Stimulated activated CD8-positive, alpha-beta memory T cell treated with anti-CD3 and anti-CD28 coated beads, Interleukin-4, amount 100 ng/mL, for 4 hours (primary cell): ENCODE measurements at places on chromosomes 12 and 14.

- no peak for DNase-seq
Observed at GRCh38 chr12:25581067-25581466, 28.0 kb upstream of the LMNTD1 start.

GRCh38 chr12:71641390-71641789, 22.3 kb downstream of the ZFC3H1 start:
- DNase-seq = no peak

- DNase-seq = no peak
Observed at GRCh38 chr14:95273001-95273978, 46.4 kb downstream of the CLMN start.

GRCh38 chr12:83538361-83538965, 851.8 kb downstream of the TMTC2 start:
- no peak for DNase-seq

DNA sequence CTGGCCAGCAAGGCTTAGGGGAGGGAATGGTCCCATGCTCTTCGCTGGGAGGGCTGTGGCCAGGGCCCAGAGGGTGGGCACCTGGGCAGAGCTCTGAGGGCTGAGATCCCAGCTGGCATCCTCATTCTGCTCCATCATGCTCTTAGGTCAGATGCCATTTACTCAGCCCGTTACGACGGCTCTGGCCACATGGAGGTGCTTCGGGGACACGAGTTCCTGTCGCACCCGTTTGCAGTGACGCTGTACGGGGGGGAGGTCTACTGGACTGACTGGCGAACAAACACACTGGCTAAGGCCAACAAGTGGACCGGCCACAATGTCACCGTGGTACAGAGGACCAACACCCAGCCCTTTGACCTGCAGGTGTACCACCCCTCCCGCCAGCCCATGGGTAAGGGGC, 30.8 kb upstream of the LRP1-AS start:
- DNase-seq = no peak

DNA sequence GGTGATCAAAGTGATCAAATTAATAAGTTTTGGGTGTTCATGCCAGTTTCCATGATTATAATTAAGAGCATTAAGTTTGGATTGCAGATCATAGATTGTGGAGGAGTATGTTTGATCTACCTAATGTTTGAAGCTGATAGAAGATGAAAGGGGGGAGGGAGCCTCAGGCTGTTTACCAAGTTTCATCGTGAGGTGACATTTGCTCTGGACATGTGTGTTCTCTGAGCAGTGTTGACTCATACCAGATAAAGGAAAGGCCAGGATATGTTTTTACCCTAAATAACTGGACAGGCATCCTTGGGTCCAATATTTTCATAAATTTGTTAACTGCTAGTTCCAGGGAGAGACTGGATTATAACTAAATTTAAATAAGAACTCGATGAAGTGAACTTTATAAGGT, 3.5 kb upstream of the SEL1L start:
- DNase-seq = no peak

DNA sequence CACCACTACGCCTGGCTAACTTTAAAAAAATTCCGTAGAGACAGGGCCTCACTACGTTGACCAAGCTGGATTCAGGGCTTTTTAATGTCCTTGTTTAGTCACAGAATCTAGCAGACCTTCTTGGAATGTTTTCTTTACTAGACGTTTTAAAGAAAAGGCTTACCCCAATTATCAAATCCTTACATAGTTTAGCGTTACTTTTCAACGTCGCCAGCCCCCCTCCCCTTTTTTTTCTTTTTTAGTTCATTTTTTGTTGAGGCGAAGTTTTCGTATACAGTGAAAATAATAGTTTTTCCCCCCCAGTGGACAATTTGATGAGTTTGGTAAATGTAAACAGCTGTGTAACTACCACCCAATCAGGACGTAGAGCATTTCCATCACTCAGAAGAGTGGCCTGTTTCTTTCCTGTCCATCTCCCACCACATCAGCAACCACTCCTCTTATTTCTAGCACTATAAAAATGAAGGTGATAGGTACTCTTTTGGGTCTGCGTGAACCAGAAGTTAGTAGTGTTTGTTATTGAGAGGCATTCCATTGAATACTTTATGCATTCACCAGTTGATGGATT, 753 bp upstream of the DLGAP5 start:
- no peak for DNase-seq

DNA sequence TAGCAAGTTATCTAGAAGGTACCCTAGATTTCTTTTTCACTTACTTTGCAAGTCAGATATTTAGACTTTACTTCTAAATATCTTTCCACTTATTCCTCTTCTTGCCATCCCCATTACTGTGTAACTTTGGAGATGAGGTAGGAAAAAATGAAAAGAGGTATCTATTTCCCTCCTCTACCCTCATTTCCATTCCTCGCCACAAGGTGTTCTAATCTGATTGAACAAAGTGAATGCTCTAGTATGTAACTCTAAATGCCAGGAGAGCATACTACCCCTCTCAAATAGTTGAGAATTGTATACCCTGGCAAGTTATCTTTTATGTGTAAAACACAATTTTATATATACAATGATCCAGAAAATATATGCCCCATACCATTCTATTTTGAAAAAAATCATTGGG, 1.7 kb upstream of the LDHB start:
- DNase-seq = no peak

- no peak for DNase-seq
Observed at GRCh38 chr12:107423531-107423930, 262.1 kb upstream of the PWP1 start.

GRCh38 chr12:3154006-3154405, 76.8 kb downstream of the TSPAN9 start:
- DNase-seq = no peak

DNA sequence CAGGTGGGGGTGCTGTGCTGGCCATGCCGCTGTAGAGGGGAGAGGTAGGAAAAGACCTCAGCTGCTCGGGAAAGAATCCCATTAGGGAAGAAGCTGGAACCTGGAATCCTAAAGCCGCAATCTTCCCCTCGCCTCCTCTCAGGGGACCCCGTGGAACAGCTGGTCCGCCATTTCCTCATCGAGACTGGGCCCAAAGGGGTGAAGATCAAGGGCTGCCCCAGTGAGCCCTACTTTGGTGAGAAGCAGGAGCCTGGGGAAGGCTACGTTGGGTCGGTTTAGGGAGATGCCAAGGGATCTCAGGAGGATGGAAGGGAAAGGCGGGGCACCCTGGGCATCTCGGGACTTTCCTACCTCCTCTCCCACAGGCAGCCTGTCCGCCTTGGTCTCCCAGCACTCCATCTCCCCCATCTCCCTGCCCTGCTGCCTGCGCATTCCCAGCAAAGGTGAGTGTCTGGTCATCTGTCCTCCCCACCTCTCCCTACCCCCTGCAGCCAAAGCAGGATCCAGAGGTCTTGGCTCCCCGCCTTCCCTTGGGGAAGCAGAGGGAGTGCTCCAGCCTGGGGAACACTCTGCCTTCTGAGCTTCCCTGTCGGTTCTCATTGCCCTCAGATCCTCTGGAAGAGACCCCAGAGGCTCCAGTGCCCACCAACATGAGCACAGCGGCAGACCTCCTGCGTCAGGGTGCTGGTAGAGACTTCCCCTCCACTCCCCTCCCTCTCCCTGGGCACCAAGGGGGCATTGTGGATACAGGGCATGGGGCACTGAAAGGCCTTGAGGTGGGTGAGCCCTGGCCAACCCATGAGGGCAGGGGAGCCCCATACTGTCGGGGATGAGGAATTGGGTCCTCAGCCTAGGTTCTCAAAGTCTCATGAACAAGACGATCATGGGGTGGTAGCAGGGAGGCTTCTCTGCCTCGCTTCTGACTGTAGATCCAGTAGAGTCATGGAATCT, 12.4 kb downstream of the TNS2 start:
- DNase-seq = no peak

- no peak for DNase-seq
Observed at GRCh38 chr12:116779597-116779996, 41.5 kb downstream of the RNFT2 start.

DNA sequence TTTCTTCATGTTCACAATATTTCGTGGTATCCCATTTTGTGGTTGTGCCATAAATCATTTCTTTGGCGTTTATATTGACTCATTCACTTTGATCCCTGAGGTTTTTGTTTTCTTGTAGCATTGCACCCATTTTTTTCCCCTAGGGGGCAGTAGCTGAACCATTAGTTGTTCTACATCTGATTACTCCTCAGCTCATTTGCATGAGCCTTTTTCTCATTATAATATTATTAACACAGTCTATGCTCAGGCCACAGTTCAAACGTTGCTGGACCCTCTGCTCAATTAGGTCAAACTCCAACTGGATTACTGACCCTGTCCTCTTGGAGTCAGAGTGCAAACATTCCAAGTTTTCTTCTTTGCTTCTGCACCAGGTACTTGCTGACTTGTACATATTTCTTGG, 475.4 kb upstream of the SEL1L start:
- no peak for DNase-seq

DNA sequence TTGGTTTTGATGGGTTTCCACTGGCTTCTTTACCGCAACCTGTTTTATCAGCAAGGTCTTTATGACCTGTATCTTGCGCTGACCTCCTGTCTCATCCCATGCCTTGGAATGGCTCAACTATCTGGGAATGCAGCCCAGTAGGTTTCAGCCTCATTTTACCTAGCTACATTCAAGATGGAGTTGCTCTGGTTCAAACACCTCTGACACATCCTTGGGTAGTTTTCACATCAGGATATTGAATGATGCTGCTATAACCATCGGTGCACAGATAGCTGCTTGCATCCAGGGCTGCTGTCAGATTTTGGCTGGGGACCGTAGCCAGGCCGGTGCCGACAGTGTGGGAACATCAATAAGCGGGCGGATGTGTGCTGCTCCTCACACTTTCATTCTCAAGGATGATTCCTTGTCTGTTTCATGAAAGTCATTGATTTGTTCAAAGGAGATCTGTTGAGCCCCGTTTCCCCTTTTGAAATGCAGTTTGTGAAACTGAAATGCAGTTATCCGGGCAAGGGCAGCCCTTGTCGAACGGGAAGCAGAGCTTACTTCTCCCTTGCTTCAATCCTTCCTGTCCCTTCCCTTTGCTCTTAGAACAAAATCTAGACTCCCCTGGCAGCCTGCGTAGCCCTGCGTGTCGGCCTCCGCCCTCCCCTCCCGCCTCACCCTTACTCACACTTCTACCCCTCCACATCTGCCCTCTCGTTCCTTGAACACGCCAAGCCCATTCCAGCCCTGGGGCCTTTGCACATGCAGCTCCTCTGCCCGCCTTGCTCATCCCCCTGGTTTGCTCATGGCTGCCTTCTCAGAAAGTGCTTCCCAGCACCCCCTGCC, 49.2 kb upstream of the NCOR2 start:
- no peak for DNase-seq

- DNase-seq = no peak
Observed at GRCh38 chr14:23538785-23539184, 12.8 kb downstream of the ZFHX2 start.
